ENCODE measurements at places on chromosomes 2 and 18.
A peak's percentile ranks its signal among the peaks of the same experiment; 100 is the strongest.

DNA sequence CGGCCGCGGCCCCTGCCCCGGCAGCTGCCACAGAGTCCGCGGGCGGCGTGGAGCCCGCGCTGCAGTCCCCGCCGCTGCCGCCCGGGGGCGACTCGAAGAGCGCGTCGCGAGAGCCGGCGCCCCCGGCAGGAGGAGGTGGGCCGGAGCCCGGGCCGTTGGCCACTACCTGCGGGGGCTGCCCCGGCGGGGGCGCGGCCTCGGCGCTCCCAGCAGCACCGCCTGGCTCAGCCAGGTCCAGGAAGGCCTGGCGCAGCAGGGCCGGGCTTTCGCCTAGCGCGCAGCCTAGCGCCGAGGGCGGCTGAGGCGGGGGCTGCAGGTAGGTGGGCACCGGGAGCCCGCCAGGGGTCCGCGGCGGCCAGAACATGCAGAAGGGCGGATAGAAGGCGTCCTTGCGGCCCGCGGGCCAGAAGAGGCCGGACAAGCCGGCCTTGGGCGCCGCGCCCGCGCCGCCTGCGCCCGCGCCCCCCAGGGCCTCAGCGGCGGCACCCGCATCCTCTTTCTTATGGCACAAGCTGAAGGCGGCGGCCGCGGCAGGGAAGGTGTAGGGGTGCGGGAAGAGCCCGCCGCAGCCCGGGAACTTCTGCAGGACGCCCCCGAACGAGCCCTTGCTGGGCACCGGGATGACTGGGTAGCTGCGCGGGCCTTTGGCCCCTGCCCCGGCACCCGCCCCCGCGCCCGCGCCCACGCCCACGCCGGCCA is 3.9 kb downstream of the SKOR2 start:
- no peak for DNase-seq

GRCh38 chr18:42242758-42243157 is 287.7 kb downstream of the PIK3C3 start:
- no peak for DNase-seq

GRCh38 chr2:181807526-181807925 is 84.0 kb upstream of the ITPRID2 start:
- no peak for DNase-seq

DNA sequence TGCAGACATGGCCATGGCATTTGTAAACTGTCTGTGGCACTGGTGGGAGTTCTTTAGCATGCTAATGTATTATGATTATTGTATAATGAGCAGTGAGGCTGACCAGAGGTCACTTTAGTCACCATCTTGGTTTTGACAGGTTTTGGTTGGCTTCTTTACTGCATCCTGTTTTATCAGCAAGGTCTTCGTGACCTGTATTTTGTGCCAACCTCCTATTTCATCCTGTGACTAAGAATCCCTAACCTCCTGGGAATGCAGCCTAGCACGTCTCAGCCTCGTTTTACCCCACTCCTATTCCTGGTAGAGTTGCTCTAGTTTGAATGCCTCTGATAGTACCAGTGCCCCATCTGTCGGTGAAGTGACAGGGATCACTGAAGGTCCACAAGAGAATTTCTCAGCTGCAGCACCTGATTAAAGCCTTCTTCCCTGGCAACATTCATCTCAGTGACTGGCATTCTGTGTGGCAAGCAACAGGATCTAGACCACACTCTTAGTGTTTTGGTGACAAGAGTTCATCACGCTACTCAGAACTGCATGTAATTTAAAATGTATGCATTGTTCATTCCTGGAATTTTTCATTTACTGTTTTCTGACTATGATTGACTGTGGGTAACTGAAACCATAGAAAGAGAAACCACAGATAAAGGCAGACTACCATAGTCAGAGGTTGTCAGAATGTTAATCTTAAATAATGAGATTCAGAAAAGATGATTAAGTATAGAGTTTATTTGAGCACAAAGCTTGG is 43.0 kb upstream of the GPR39 start:
- DNase-seq: no peak

DNA sequence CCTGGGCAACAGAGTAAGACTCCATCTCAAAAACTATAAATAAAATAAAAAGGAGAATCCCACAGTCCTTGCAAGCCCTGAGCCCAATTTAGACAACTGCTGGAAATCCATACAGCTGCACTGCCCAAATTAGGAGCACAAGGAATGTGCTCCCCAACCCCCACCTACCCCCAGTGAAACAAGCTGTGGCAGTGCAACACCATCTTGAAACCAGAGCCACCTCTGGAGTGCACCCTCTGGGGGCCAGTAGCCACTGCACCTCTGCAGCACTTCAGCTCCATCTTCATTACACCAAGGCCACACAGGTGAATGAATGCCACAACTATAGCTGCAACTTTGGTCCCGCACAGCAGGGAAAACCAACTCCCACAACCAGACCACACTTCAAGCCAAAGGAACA is 37.3 kb downstream of the USP34 start:
- DNase-seq: no peak

DNA sequence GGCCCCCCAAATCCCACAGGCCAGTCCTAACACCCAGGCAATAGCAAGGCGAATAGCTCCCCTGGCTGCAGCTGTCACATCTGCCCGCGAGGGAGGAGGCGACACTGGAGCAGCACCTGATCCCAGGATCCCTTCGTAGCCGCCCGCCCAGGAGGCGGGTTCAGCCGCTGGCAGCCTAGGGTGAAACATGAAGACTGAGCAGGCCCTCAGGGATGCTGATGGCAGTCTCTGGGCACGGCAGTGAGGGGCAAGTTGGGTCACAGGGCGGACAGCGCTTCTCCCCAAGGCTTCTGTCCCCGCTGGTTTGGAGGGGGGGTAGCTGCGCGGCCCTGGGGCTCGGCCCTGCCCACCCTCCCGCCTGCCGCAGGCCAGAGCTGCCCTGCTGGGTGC is 1.9 kb downstream of the DNMT3A start:
- no peak for DNase-seq

- no peak for DNase-seq
Measured at GRCh38 chr2:188984680-188985079, 10.5 kb downstream of the COL3A1 start.

- no peak for DNase-seq
Measured at GRCh38 chr18:76670564-76671288, 151.6 kb upstream of the ZNF236 start.

DNA sequence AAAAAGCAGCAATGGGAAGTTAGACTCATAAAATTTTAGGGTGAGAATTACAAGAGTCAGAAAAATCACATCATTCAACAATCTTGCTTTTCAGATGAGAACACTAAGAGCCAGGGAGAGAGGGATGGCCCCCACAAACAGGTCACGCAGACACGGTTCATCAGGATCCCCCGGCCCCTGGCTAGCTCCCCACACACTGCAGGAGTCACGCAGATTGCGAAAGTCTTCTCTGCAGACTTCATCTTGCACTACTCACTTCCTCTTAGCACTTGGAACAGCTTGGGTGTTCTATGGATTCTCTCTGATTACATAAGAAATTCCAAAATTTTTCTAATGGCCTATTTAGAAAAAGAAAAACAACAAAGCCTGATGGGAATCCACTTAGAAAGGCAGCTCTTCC is 21.6 kb upstream of the SULT1C2 start:
- DNase-seq: no peak

- DNase-seq: no peak
Measured at GRCh38 chr2:48146552-48146951, 240.3 kb upstream of the FBXO11 start.

DNA sequence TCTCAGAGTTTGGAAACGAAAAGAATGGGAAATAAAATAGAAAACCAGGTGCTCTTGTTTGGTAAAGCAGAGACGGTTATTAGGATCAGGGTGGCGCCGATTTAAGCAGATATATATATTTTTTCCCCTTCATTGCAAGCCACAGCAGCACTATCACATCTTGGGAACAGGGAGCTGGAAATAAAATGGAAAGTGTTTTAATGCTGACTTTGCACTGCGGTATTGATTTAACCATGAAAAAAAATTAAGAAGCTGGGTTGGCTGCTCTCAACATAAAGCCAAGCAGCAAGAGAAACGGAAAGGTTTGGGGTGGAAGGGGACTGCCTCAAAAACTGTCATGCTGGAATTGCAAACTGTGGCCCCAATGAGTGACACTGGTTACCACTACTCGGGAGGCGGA is 102.7 kb upstream of the ZBTB14 start:
- no peak for DNase-seq

DNA sequence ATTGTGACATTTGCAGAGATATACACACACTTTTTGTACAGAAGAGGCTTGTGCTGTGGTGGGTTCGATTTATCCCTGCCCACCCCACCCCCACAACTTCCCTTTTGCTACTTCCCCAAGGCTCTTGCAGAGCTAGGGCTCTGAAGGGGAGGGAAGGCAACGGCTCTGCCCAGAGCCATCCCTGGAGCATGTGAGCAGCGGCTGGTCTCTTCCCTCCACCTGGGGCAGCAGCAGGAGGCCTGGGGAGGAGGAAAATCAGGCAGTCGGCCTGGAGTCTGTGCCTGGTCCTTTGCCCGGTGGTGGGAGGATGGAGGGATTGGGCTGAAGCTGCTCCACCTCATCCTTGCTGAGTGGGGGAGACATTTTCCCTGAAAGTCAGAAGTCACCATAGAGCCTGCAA is 40.0 kb downstream of the STEAP3 start:
- no peak for DNase-seq

DNA sequence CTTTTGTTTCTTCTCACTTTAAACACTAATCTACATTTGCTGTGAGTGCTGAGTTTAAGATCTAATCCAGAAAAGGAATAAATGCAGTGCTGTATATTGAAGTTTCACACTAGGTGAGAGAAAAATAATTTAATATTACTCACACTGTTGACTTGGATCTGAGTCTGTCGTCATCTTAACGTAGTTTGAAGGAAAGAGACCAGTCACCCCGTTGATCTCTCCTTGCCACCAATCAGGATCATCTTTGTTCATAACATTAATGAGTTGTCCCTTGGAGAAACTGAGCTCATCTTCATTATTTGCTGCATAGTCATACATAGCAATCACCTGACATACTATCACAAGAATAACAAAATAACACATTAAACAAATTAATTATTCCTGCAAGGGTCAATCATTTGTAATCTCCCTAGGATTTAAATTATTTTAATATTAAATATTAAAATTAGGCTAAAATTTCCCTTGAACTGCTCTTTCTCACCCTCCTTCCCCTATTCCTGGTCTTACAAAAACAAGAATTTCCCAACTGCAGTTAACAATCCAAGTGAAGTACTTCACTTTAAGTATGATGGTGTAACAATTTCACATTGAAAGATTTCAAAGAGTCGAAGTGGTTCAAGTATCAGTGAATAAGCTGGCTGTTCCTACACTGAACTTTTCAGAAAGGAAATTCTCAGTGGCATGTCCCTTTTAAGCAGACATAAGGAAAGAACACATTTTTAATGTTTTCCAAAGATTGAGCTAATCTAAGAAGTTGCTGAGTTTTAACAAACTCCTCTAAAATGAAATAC is 71.3 kb downstream of the FAM228A start:
- no peak for DNase-seq

DNA sequence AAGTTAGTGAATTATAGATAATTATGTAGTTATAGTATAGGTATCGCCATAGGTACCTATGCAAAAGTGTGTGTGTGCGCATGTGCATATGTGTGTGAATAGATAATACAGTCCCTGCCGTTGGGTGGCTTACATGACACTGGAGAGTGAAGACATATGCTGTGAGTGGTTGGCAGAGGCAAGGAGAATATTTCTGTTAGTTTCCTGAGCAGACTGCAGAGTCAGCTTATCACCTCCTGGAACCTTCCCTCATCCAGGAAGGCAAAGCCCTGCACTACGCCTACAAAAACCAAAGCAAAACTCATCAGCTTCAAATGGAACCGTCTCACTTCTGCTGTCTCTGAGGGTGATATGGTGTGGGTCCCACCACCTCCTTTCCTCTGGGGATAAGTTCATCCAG is 181.9 kb downstream of the LRRTM1 start:
- DNase-seq: no peak

- DNase-seq: peak; percentile 22
Measured at GRCh38 chr2:65366595-65367125, 65.7 kb downstream of the SPRED2 start.

- DNase-seq: no peak
Measured at GRCh38 chr2:220071696-220072095, 444.3 kb downstream of the SLC4A3 start.

- no peak for DNase-seq
Measured at GRCh38 chr18:76459687-76460350, 35.2 kb downstream of the ZNF516 start.

DNA sequence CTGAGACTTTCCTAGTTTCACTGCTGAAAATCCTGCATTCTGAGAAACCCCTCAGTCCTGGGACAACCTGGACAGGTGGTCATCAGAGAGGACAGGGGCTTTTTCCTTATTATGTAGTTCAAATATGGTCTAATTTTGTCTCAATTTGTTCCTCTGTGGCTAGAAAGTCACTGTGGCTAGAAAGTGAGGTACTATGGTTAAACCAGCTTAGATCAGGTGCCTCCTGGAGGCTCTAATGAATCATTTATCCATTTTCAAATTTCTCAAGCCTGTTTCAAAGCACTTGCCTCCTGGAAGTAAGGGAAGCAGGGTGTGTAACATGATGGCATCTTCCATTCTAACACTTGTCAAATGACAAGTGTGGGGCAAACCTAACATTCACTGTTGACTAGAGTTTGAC is 326.8 kb downstream of the PIK3C3 start:
- no peak for DNase-seq

DNA sequence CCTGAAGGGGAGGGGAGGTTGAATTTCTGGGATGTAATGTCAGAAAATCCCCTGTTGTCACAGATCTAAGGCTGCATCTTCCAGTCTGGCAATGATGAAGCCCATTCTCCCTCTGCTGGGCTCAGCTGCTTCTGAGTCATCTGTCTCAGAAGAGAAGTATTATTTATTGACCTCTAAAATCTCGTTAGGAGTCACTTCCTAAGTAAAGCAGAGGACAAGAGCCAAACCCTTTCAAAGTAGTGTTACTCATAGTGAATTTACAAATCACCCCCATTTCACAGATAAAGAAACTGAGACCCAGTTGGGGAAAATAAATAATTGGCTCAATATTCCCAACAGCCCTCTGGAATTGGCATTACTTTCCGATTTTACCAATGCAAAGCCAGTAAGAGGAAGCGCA is 167.3 kb upstream of the SKOR2 start:
- DNase-seq: no peak

DNA sequence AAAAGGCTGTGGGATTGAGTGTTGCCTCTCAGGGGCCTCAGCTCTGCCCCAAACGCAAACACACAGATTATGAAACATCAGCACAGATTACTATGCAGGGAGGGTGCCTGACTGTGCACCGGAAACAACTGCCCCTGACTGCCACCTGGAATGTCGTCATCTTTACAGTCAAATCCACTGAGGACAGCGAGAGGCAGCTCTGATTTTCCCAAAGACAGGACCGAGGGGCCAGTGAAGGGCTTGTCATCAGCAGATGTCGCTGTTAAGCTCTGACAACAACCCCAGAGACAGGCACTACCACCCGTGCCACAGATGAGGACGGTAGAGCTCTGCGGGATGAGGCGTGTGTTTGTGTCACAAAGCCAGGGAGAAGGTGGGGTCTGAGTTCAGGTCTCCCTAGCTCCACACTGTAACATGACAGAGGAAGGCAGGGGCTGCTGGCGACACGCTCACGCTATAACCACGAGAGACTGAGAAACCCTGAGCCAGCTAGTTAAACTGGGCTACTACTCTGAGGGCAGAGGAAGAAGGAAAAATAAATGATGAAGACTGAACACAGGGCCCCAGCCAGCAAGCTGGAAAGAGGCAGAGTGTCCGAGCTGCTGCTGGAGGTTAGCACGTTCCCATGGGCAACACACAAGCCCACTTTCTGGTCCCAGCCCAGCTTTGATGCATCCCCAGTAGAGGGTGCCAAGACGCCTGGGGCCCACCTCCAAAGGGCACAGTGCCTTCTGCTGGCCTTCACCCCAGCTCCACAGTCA is 47.0 kb downstream of the PARD6G start:
- no peak for DNase-seq

Measured in hematopoietic multipotent progenitor cell treated with erythropoietin and hydrocortisone succinate and interleukin-3 and kit ligand, for 15 days (in vitro differentiated cells).